Bronchial smooth muscle cell (primary cell): ENCODE measurements at places on chromosomes 1 and 21. TPM values are rescaled to one million over a fixed set of nuclear protein-coding genes. Genes with fewer than 3 reads are reported as not detected.

EFNA4 gene
- total RNA-seq = 2.4 and 3.6 TPM in 2 replicates

CACNA1S gene
- total RNA-seq = not detected in 2 replicates

COL16A1 gene
- 85.6 and 115 TPM in 2 replicates for total RNA-seq

TCHH gene
- 0.16 TPM in 1 of 2 replicates, not detected in the other for total RNA-seq

DONSON gene
- total RNA-seq = 5.3 and 10.1 TPM in 2 replicates

TADA1 gene
- total RNA-seq = 8.5 and 9.9 TPM in 2 replicates

COL8A2 gene
- 3.0 and 8.0 TPM in 2 replicates for total RNA-seq

FNDC10 gene
- 0.52 and 0.95 TPM in 2 replicates for total RNA-seq

ANXA9 gene
- total RNA-seq = 0.63 TPM in 1 of 2 replicates, not detected in the other

LCE2C gene
- not detected in 2 replicates for total RNA-seq

EPHB2 gene
- total RNA-seq = 37.2 and 42.3 TPM in 2 replicates

PRDX6 gene
- 154 and 166 TPM in 2 replicates for total RNA-seq

KRTAP23-1 gene
- total RNA-seq = not detected in 2 replicates

NPR1 gene
- 1.9 and 9.4 TPM in 2 replicates for total RNA-seq

NPHS2 gene
- not detected in 2 replicates for total RNA-seq

ST6GALNAC5 gene
- total RNA-seq = under 0.01 TPM in 1 of 2 replicates, not detected in the other

CLCA1 gene
- total RNA-seq = not detected in 2 replicates

THEM5 gene
- total RNA-seq = not detected in 2 replicates

RIIAD1 gene
- not detected in 2 replicates for total RNA-seq

PRR9 gene
- not detected in 2 replicates for total RNA-seq

C1QTNF12 gene
- 2.1 and 2.8 TPM in 2 replicates for total RNA-seq

CELA2B gene
- total RNA-seq = not detected in 2 replicates

LINGO4 gene
- total RNA-seq = not detected in 2 replicates
